HFFc6 (cell line): ENCODE measurements at places on chromosomes 3 and 15. TPM values are rescaled to one million over a fixed set of nuclear protein-coding genes. Genes with fewer than 3 reads are reported as not detected.

CNBP gene
- total RNA-seq: 223 to 244 TPM (median 241 TPM) in 3 replicates

GOLGA8S gene
- 0.08 TPM in 1 of 3 replicates, not detected in the others for total RNA-seq

CACNA2D3 gene
- total RNA-seq: 0.14 to 0.35 TPM (median 0.15 TPM) in 3 replicates

GPR149 gene
- total RNA-seq: not detected in 3 replicates

RASGRP1 gene
- total RNA-seq: 0.22 to 0.60 TPM (median 0.59 TPM) in 3 replicates

FAM227B gene
- total RNA-seq: 5.8 to 7.0 TPM (median 6.2 TPM) in 3 replicates

WDR93 gene
- total RNA-seq: not detected in 3 replicates

CFAP20DC gene
- total RNA-seq: 1.4 to 1.8 TPM (median 1.7 TPM) in 3 replicates

TMEM45A gene
- total RNA-seq: 29.4 to 37.4 TPM (median 34.5 TPM) in 3 replicates

DUOX2 gene
- not detected in 3 replicates for total RNA-seq

CFAP100 gene
- not detected in 3 replicates for total RNA-seq

SPESP1 gene
- 0.36 to 8.0 TPM (median 1.4 TPM) in 3 replicates for total RNA-seq

ACSBG1 gene
- total RNA-seq: not detected in 3 replicates

RFX7 gene
- 16.3 to 17.0 TPM (median 16.5 TPM) in 3 replicates for total RNA-seq

TTLL13 gene
- not detected in 3 replicates for total RNA-seq

SPSB4 gene
- total RNA-seq: not detected in 3 replicates

GOLGA6C gene
- not detected in 3 replicates for total RNA-seq
